ENCODE measurements at places on chromosomes 3 and 15. TPM values are rescaled to one million over a fixed set of nuclear protein-coding genes. Genes with fewer than 3 reads are reported as not detected.

The TMPRSS7 gene
- not detected for total RNA-seq

The FBN1 gene
- 179 TPM for total RNA-seq

The NEIL1 gene
- not detected for total RNA-seq

The MRPL46 gene
- total RNA-seq: 49.7 TPM

The SEMA6D gene
- total RNA-seq: 14.1 TPM

Data from MG63 (cell line).